ENCODE measurements at places on chromosomes 13 and 19. TPM values are rescaled to one million over a fixed set of nuclear protein-coding genes. Genes with fewer than 3 reads are reported as not detected.

The ZNF865 gene
- 1.0 TPM for total RNA-seq

The ZNRF4 gene
- total RNA-seq, result not detected

The FFAR3 gene
- total RNA-seq, result not detected

The MYO16 gene
- 43.8 TPM for total RNA-seq

The MAMSTR gene
- 5.2 TPM for total RNA-seq

The FOXA3 gene
- total RNA-seq, result not detected

The EFNB2 gene
- total RNA-seq, result 14.6 TPM

The CPB2 gene
- not detected for total RNA-seq

The ADGRE2 gene
- total RNA-seq, result under 0.01 TPM

The THSD1 gene
- 26.6 TPM for total RNA-seq

The CEACAM6 gene
- under 0.01 TPM for total RNA-seq

The NOP53 gene
- 93.9 TPM for total RNA-seq

The C1QTNF9B gene
- 1.0 TPM for total RNA-seq

The TMEM145 gene
- total RNA-seq, result 0.52 TPM

The DKKL1 gene
- total RNA-seq, result 0.52 TPM

The IGFL3 gene
- total RNA-seq, result not detected

The ATP4B gene
- total RNA-seq, result not detected

The KIR3DL2 gene
- total RNA-seq, result not detected

The ZNF350 gene
- total RNA-seq, result 10.4 TPM

The ZNF418 gene
- total RNA-seq, result 17.2 TPM

The EXOSC5 gene
- total RNA-seq, result 13.0 TPM

The VSIG10L gene
- total RNA-seq, result 0.52 TPM

The NLRP5 gene
- not detected for total RNA-seq

The HS6ST3 gene
- 0.52 TPM for total RNA-seq

The FFAR1 gene
- total RNA-seq, result not detected

The CD33 gene
- total RNA-seq, result 0.52 TPM

The TMEM59L gene
- 2.1 TPM for total RNA-seq

The MCF2L gene
- 18.3 TPM for total RNA-seq

The C19orf73 gene
- total RNA-seq, result not detected

The LNX2 gene
- total RNA-seq, result 4.2 TPM

The ZNF443 gene
- 4.7 TPM for total RNA-seq

The TRPC4 gene
- total RNA-seq, result 1.6 TPM

The LRRC63 gene
- total RNA-seq, result not detected

The CCDC124 gene
- total RNA-seq, result 15.7 TPM

Data from skeletal muscle tissue (tissue), 5 donors.